Renal cortical epithelial cell (primary cell): ENCODE measurements at places on chromosomes 1 and 21.
A peak's percentile ranks its signal among the peaks of the same experiment; 100 is the strongest.

DNA sequence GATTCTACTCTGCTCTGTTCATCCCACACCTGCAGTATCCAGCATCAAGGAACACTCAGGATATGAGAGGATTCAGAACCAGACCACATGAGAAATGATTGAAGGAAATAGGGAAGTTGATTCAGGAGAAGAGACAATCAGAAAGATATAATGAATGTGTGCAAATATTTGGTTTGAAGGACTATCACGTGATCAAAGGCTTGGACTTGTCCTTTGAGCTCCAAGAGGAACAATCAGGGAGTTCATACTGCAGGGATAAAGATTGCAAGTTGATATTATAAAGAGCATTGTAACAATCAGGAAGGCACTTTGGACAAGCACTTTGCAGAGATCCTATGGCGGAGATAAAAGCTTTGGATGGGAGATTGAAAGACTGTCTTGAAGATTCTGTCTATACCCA is 13.9 kb upstream of the PIGM start:
- no peak for DNase-seq

- DNase-seq, result no peak
Measured at GRCh38 chr1:100414693-100415497, 62.6 kb downstream of the CDC14A start.

DNA sequence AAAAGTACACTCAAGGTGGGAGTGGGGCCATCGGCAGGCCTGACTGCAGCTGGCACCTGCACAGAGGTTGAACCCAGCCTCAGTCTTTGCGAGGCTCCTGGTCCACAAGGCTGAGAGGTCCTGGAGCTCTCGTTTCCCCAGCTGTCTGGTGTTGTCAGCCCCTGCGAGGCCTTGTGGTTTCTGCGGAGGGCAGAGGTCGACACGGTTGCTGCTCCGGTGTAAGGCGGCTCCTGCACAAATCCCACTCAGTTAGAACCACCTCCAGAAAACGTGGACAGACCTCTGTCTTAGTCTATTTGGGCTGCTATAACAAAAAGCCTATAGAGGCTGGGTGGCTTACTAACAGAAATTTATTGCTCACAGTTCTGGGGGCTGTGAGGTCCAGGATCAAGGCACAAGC is 5.8 kb downstream of the KIAA1614 start:
- peak; percentile 28 for DNase-seq

DNA sequence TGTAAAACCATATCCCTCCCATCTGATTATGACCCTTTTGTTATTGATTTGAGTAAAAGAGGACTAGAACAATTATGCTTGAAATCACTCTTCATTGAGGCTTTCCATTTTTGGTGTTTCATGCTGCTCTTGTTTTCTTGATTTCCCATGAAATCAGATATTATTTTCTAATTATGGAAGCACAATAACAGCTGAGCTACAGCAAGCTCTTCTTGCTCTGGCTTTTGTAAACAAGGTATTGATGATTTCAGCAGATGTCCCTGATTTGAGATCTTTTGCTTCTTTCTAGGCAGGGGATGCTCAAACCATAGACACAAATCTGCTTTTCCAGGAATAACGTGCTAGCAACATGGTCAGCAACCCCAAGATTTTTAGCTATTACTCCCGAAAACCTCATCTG is 607.8 kb downstream of the NCAM2 start:
- no peak for DNase-seq

- DNase-seq, result no peak
Measured at GRCh38 chr1:8384088-8384487, 66.2 kb downstream of the SLC45A1 start.

GRCh38 chr1:18635891-18636595 is 5.4 kb downstream of the PAX7 start:
- peak; percentile 3 for DNase-seq

DNA sequence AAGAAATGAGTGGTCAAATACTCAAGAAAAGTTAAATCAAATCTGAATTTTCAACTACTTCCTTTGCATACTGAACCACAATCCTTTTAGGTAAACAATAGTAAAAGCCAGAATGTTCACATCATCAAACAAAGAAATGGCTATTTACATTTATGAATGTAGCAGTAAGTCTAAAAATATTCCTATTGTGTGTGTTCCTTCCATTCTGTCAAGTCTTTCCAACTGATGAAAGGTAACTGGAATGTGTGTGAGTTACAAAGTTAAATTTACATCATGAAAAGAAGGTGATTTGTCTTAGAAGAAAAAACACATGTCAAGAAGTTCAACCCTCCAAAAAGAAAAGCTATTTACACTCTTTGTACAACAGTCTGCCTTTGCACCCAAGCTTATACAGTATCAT is 203.1 kb downstream of the SIPA1L2 start:
- DNase-seq, result no peak

DNA sequence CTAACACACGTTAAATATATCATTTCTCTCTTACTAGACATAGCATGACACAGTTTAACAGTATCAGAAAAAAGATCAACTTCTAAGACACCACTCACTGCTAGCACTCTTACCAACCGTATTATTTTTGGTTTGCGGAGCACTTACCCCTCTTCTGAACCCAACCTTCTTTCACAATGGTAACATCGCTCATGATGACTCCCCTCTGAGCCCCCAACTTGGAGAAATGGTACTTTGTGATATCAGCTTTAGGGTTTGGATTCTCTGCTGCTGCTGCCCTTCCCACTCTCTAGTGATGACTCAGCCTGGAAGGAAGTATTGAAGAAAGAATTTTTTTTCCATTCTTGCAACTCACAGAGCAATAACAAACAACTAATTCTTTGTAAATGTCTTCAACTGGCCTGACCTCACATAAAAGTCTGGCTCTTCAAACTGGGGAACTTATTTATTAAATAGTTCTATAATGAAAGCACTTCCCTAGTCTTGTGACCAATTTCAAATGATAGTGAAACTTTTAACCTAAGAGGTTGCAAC is 7.0 kb downstream of the AKT3 start:
- DNase-seq, result peak; percentile 89

DNA sequence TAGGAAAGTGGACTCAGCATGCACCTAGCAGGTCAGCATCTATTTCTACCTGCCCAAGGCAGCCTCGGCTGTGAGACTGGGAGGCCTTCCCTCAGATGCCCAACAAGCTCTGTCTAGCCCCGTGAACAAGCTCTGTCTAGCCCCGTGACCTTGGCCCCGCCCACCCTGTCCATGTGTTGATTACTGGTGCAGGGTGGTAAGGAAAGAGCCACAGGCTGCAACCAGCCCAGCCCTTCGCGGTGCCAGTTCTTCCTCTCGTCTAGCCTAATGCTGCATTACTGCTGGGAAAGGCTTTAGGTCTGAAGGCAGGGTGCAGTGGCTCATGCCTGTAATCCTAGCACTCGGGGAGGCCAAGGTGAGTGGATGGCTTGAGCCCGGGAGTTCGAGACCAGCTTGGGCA is 2.2 kb downstream of the GPR153 start:
- no peak for DNase-seq

- DNase-seq, result peak; percentile 30
Measured at GRCh38 chr1:27003745-27004470, 8.7 kb downstream of the TENT5B start.

- DNase-seq, result no peak
Measured at GRCh38 chr1:96741335-96741734, 19.8 kb downstream of the PTBP2 start.

DNA sequence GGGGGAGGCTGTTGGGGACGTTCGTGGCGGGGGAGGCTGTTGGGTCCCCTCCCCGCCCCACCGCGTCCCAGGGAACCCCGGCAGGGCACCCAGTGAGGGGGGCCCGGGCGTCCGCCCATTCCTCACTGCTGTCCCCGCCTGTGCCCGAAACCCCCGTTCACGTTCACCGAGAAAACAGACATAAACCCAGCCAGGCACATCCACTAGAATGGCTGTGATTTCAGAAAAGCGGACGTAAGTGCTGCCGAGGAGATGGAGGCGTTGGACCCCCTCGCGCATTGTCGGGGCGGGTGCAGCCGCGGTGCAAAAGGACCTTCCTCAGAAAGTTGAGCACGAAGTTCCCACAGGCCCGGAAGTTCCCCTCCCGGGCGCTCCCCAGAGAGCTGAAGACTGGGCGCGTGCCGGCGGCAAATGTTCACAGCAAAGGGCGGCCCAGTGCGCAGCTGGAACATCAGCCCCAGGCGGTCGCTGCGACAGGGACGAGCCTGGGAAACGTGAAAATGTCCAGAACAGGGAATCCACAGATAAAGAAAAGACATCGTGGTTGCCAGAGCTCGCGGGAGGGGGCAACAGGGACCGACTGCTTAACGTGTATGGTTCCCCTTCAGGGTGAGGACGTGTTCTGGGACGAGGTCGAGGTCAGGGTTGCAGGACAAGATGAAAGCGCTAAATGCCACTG is 18.5 kb upstream of the SAMD11 start:
- no peak for DNase-seq

GRCh38 chr1:207355513-207356295 is 34.2 kb downstream of the CD55 start:
- DNase-seq, result no peak

DNA sequence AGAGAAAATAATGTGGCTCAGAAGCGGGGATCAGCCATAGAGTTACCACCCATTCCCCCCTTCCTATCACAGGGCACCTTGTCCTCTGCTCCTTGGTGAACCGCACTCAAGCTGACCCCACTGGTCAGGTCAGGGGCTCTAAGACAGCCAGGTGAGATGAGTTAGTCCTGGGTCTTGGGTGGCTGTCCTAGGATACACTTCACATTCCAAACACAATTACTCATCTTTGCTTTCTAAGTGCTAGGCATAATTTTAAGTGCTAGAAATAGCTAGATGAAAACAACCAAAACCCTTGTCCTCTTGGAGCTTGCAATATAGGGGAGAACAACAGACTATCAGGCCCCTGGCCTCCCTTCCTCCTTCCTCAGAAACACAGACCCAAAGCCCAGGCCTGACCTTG is 7.8 kb upstream of the MUTYH start:
- DNase-seq, result peak; percentile 66

GRCh38 chr1:248914796-248915381 is 8.9 kb downstream of the PGBD2 start:
- no peak for DNase-seq

- peak; percentile 90 for DNase-seq
Measured at GRCh38 chr1:93615582-93616150, 66.0 kb downstream of the BCAR3 start.

- peak; percentile 93 for DNase-seq
Measured at GRCh38 chr1:47031059-47031458, 7.6 kb downstream of the CYP4X1 start.

DNA sequence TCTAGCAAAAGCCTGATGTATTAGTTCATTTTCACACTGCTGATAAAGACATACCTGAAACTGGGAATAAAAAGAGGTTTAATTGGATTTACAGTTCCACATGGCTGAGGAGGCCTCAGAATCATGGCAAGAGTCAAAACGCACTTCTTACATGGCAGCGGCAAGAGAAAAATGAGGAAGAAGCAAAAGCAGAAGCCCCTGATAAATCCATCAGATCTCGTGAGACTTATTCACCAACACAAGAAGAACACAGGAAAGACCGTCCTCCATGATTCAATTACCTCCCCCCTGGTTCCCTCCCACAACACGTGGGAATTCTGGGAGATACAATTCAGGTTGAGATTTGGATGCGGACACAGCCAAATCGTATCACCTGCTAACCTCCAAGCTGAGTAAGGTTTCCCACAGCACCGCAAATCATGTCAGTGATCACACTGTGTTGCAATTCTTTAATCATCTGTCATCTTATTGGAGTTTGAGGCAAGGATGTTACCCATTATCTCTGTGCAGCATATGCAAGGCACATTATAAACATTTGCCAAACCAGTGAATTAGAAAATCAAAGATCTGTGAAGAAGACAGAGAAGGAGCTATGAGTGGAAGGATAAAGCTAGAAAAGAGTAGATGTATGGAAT is 128.5 kb downstream of the ZNF281 start:
- DNase-seq, result no peak
